ENCODE measurements at places on chromosomes 3 and 15.

- DNase-seq = no peak
- H3K36me3 ChIP-seq = no peaks in the 10 kb centered on the region
- no peaks in the 10 kb centered on the region for H3K27me3 ChIP-seq
- peaks cover 11% of the 10 kb centered on the region for H3K4me1 ChIP-seq
- H3K4me3 ChIP-seq = no peak overlapping the region
These were observed 264.8 kb upstream of the NSMCE3 start for GRCh38 chr15:29534378-29534777.

- H3K4me3 ChIP-seq = no peak overlapping the region
- H3K27ac ChIP-seq = no peak overlapping the region
- peaks cover 12% of the 10 kb centered on the region for H3K4me1 ChIP-seq
- peaks cover 20% of the 10 kb centered on the region for H3K36me3 ChIP-seq
- no peak for DNase-seq
These were observed 77.5 kb downstream of the BOC start for GRCh38 chr3:113288881-113289280.

GRCh38 chr3:168341192-168341815 is 245.6 kb upstream of the GOLIM4 start:
- H3K27ac ChIP-seq = peak overlapping the region; percentile 94
- peak overlapping the region; percentile 30 for H3K4me3 ChIP-seq
- H3K36me3 ChIP-seq = peaks cover 2% of the 10 kb centered on the region
- peaks cover 80% of the 10 kb centered on the region for H3K4me1 ChIP-seq

GRCh38 chr3:178684881-178685590 is 148.8 kb downstream of the KCNMB2 start:
- H3K4me1 ChIP-seq = peaks cover 6% of the 10 kb centered on the region
- no peak overlapping the region for H3K4me3 ChIP-seq
- no peak overlapping the region for H3K27ac ChIP-seq
- H3K27me3 ChIP-seq = no peaks in the 10 kb centered on the region
- DNase-seq = no peak

DNA sequence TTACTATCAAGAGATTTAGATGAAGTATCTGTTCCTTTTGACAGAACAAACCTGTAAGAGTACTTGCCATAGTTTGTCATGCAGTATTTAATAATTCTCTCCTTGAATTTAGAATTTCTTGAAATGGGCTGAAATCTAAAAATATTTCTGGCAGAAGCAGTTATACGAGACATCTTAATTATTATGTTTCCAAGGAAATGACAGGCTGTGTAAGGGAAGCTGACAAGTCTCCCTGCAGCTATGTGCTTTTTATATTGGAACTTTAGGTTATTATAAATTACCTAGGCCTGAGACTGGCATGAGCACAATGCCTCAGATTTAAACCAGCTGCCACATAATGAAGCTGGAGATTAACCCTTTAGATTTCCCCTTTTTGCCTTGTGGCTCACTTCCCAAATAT is 365.0 kb upstream of the EPHA6 start:
- no peaks in the 10 kb centered on the region for H3K27me3 ChIP-seq
- H3K36me3 ChIP-seq = no peaks in the 10 kb centered on the region
- no peak overlapping the region for H3K27ac ChIP-seq
- no peak overlapping the region for H3K4me3 ChIP-seq

DNA sequence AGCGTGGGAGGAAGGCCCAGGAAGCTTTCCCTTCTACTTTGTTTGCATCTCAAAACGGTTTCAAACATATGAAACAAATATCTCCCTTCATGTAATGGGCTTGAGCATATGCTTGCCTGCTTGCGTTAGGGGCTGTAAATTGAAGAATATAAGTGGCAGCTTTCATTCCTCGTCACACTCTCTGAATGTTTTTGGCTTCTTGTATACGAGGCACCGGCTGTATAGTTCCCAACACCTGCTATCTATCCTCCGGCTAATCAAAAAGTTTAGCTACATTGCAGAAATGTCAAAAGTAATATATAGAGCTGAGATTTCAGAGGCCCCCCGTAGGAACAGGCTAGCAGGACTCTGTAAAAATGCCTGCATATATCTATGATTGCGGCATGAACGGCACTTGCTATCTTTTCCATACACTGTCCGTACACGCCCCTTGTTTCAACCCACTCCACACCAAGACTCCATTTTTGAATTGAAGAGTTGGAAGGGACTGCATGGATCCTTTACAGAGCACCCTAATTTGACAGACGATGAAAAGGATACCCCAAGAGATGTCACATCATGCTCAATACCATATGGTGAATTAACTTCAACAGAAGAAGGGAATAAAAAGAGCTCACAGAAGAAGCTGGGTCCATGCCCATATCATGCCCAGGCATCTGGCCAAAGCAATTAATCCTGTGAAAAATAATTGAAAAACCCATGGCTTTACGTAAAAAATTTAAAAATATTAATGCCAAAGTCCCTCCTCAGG is 2.5 kb downstream of the MASP1 start:
- H3K4me3 ChIP-seq = no peak overlapping the region
- no peak for DNase-seq
- no peak overlapping the region for H3K27ac ChIP-seq

DNA sequence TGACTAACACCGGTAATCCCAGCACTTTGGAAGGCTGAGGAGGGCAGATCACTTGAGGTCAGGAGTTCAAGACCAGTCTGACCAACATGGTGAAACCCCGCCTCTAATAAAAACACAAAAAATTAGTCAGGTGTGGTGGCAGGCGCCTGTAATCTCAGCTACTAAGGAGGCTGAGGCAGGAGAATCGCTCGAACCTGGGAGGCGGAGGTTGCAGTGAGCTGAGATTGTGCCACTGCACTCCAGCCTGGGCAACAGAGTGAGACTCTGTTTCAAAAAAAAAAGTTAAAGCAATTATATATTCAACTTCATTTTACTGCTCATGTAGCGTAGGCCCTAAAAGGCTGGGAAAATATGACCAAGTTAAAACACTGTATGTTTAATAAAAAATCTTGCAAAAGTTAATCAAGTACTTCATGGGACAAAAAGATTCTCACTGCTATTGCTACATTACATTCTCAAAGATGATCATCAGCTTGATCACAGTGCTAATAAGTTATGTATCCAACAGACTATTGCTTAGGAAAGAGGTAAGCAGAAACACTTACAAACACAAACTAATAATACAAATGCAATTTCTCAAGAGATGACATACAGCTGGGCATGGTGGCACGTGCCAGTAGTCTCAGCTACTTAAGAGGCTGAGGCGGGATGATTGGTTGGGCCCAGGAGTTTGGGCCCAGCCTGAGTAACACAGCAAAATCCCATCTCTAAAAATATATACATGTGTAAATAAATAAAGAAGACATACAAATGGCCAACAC is 2.7 kb downstream of the COPS2 start:
- H3K4me1 ChIP-seq = peaks cover 38% of the 10 kb centered on the region
- H3K4me3 ChIP-seq = peak overlapping the region; percentile 22
- DNase-seq = no peak
- no peaks in the 10 kb centered on the region for H3K27me3 ChIP-seq
- no peak overlapping the region for H3K27ac ChIP-seq

- no peaks in the 10 kb centered on the region for H3K4me1 ChIP-seq
- H3K36me3 ChIP-seq = peaks cover 31% of the 10 kb centered on the region
- no peaks in the 10 kb centered on the region for H3K27me3 ChIP-seq
These were observed 10.4 kb downstream of the CLN6 start for GRCh38 chr15:68218847-68219798.

GRCh38 chr3:150412561-150413231 is 4.6 kb downstream of the TSC22D2 start:
- no peak for DNase-seq
- peak overlapping the region; percentile 74 for H3K4me3 ChIP-seq
- H3K36me3 ChIP-seq = peaks cover 2% of the 10 kb centered on the region
- H3K27ac ChIP-seq = peak overlapping the region; percentile 67
- no peaks in the 10 kb centered on the region for H3K27me3 ChIP-seq

DNA sequence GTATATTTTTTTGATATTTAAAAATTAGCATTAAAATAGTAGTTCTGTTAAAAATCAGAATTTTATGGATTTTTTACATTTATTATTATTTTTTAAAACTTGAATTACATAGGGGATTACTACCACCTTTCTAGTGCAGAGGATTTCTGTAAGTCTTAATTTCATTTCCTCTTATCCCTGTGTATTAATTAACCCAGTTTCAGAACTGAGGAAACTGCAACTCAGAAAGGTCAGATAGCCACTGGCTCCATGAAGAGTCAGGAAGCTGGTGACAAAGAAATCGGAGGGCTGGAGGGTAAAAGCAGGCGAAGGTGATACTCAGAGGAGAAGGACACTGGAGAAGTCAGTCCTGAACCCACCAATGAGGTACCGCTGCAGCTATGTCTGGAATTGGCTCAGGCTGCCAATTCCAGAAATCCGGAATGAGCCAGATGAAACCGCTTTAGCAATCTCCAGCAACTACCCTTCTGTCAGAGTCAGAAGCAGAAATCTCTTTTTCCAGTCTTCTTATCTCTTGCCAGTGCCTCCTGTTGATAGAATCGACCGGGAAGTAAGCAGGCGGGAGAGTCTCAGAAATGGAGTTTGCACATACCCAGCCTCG is 308.5 kb downstream of the SV2B start:
- H3K27me3 ChIP-seq = no peaks in the 10 kb centered on the region
- H3K4me3 ChIP-seq = no peak overlapping the region
- peak overlapping the region; percentile 72 for H3K27ac ChIP-seq
- no peaks in the 10 kb centered on the region for H3K36me3 ChIP-seq
- H3K4me1 ChIP-seq = peaks cover 24% of the 10 kb centered on the region

DNA sequence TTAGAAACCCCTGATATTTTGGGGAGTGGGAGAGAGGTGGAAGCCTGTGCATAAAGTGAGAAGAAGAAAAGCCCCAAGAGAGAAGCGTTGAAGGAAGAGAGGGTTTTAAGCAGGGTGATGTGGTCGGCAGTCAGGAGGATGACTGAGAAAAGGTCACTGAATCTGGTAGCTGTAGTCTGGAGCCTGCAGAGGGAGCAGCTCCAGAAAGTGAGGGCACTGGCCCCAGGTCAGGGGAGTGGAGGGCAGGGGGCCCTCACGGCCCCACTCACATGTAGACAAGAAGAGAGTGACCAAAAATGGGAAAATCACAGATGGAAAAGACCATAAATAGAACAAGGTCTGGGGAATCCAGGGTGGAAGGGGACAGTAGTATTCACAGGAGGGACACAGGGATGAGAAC is 105.5 kb downstream of the RYK start:
- no peak overlapping the region for H3K4me3 ChIP-seq
- no peak for DNase-seq
- H3K4me1 ChIP-seq = peaks cover 14% of the 10 kb centered on the region
- peaks cover 32% of the 10 kb centered on the region for H3K36me3 ChIP-seq

- H3K4me1 ChIP-seq = no peaks in the 10 kb centered on the region
- no peak for DNase-seq
- no peak overlapping the region for H3K4me3 ChIP-seq
- no peaks in the 10 kb centered on the region for H3K36me3 ChIP-seq
These were observed 142.3 kb downstream of the PDCD6IP start for GRCh38 chr3:33940736-33941135.

DNA sequence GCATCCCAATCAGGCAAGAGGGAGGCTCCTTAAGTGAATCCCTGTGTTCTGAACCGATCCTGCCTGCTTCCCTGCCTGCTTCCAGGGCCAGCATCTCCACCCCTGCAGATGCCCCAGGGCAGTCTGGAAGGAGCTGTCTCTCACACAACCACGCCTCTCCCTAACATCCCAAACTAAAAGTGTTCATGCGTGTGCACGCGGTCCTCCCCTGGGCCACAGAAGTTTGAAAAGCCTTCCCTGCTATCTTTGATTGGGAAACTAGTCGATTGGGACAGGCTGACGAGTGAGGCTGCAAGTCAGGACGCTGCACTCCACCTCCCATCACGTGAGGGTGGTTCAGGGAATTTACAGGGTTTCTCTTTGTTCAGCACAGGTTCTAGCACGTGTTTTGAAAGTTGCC is 340.9 kb upstream of the ICE2 start:
- no peak overlapping the region for H3K4me3 ChIP-seq
- DNase-seq = no peak
- peaks cover 16% of the 10 kb centered on the region for H3K27me3 ChIP-seq
- H3K27ac ChIP-seq = no peak overlapping the region
- H3K36me3 ChIP-seq = no peaks in the 10 kb centered on the region

GRCh38 chr3:66797889-66798560 is 200.1 kb upstream of the KBTBD8 start:
- DNase-seq = no peak
- H3K4me3 ChIP-seq = peak overlapping the region; percentile 52
- H3K27ac ChIP-seq = no peak overlapping the region
- H3K27me3 ChIP-seq = peaks cover 23% of the 10 kb centered on the region

DNA sequence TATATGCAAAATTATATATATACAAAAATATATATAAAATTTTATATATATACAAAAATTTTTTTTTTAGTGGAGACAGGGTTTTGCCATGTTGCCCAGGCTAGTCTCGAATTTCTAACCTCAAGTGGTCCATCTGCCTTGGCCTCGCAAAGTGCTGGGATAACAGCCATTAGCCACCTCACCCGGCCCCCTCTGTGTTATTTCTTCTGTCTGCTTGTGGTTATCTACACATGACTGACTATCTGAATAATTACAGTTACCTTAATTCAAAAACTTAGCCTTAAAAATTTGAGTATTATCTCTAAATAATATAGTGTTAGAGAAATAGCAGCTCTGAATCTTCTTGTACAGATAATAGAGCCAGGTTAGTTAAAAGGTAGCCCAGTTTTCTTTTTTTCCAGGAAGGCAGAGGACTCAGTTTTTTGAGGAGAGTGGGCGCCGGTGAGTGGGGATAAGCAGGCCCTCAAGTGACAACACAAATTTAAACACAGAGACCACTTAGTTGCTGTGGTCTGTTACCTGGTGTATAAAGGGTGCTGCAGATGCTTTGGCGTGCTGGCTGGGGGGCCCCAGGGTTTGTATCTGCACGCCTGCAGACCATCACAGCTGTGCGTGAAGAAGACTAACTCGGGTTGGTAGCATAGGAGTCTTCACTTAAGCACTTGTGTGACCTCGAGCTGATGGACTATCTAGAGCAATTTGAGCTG is 83.7 kb downstream of the TRAK1 start:
- peak overlapping the region; percentile 20 for H3K27ac ChIP-seq
- no peak for DNase-seq
- H3K27me3 ChIP-seq = no peaks in the 10 kb centered on the region

DNA sequence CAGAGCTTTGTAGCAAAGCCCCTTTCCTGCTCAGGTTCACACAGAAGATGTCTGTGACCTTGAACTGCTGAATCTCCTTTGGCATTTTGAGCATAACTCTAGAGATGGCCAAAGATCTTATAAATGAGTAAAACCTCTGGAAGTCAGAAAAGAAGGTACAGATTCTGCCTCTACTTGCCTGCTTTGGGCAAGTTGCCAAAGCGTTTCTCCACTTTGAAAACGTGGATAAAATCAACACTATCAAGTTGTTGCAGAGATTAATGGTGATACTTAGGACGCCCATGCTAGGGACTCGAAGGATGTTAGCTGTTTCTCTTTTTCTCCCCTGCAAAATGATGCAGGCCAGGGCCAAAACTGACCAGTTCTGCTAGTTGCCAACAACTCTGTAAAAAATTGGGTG is 68.0 kb upstream of the CMTM7 start:
- no peaks in the 10 kb centered on the region for H3K27me3 ChIP-seq
- no peak overlapping the region for H3K4me3 ChIP-seq
- peak overlapping the region; percentile 67 for H3K27ac ChIP-seq
- DNase-seq = no peak

- no peaks in the 10 kb centered on the region for H3K36me3 ChIP-seq
- H3K4me3 ChIP-seq = no peak overlapping the region
- no peak for DNase-seq
- peaks cover 44% of the 10 kb centered on the region for H3K4me1 ChIP-seq
These were observed 364.4 kb downstream of the MECOM start for GRCh38 chr3:169299129-169299528.

GRCh38 chr3:193590088-193590856 is 2.7 kb upstream of the OPA1 start:
- H3K4me3 ChIP-seq = no peak overlapping the region
- H3K36me3 ChIP-seq = no peaks in the 10 kb centered on the region
- no peak overlapping the region for H3K27ac ChIP-seq
- peaks cover 28% of the 10 kb centered on the region for H3K4me1 ChIP-seq
- no peak for DNase-seq
